ENCODE measurements at places on chromosomes 1 and 21.

DNA sequence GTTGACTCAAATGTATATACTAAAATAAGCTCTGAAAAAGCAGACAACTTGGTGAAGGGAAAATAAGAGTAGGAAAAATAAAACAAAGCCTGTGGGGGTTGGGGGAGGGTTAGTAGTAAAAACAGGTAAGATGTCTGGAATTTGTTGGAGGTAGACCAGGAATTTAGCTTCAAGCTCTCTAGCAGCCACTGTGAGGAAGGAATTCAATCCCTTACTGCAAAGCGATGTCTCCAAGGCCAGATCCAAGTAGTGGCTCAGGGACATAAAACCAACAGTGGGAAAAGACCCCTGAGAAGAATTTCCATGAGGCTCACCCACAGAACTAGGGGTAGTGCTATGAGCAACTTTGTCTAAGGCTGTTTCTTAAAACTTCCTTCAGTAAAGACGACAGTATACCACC lies 7.8 kb downstream of the ANGPTL7 start:
- no peak for DNase-seq

GRCh38 chr1:227786673-227787512 lies 28.6 kb upstream of the PRSS38 start:
- no peak for DNase-seq

DNA sequence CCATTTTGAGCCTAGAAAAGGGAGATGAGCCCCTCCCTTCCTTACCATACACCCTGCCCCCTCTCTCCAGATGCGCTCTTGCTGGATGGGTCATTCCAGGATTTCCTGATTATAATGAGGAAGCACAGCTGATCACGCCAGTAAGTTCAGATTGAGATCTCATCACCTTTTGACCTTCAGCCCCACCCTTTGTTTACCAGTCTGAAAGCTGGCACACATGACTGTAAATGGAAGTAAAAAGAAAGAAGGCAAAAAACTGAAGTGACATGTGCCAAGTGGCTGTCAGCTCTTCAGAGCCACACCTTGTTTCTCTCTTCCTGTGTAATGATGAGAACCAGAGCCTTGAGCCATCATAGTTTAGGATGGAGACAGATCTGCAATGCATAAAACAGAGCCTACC lies 27.9 kb downstream of the S1PR1 start:
- peak; percentile 30 for DNase-seq

- DNase-seq, result no peak
Measured at GRCh38 chr1:34884536-34884935, 25.0 kb upstream of the SMIM12 start.

GRCh38 chr1:231969076-231969475 lies 342.5 kb downstream of the DISC1 start:
- DNase-seq, result no peak

- DNase-seq, result no peak
Measured at GRCh38 chr1:205211839-205212536, 486 bp upstream of the DSTYK start.

DNA sequence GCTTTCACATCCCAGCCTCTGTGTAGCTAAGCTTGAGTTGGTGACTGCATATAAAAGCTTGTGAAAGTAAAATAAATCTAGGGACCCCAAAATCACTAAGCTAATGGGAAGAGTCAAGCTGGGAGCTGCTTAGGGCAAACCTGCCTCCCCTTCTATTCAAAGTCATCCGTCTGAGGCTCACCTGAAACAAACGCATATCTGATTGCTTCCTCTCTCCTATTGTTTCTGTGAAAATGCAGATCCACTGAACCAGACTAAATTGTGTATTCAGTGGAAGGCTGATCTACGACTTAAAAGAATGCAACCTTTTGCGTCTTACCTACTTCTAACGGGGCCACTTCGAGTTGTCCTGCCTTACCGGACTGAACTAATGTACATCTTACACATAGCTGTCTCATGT lies 70.3 kb downstream of the LTN1 start:
- no peak for DNase-seq

DNA sequence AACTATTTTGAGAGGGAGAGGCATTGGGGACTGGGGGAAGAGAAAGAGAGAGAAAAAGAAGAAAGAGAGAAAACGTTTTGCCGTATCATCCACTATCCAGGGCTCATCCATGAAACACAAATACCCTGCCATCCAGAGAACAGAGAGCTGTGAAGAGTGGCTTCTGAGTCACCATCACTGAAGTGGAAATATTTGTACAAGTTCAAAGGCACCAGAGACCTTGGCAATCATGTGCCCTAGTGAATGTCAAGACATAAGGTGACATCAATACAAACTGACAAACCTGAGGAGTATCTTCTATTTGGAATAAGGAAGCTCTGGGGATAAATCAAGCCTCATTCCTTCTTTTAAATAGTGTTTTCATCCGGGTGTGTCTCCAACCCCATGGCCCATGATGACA lies 197.2 kb upstream of the PROX1 start:
- DNase-seq, result no peak

DNA sequence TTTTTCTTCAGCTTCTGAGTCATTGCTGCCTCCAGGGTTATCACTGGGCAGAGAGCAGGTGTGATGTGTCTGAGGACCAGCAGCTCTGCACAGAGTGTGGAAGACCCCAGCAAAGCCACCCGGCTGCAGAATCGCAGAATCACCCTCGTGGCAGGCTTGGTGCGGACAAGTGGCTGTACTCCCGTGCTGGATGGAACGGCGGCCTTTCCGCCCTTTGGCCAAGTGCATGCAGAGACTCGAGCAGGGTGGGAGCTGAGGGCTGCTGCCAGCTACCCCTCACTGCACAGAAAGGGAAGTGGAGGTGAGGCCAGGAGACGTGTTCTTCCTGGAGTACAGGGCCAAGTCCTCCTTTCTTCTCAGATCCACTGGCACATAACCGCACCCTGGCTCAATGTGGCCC lies 162.5 kb downstream of the PCBP3 start:
- no peak for DNase-seq

GRCh38 chr1:183736343-183736742 lies 68.6 kb upstream of the RGL1 start:
- DNase-seq, result no peak

DNA sequence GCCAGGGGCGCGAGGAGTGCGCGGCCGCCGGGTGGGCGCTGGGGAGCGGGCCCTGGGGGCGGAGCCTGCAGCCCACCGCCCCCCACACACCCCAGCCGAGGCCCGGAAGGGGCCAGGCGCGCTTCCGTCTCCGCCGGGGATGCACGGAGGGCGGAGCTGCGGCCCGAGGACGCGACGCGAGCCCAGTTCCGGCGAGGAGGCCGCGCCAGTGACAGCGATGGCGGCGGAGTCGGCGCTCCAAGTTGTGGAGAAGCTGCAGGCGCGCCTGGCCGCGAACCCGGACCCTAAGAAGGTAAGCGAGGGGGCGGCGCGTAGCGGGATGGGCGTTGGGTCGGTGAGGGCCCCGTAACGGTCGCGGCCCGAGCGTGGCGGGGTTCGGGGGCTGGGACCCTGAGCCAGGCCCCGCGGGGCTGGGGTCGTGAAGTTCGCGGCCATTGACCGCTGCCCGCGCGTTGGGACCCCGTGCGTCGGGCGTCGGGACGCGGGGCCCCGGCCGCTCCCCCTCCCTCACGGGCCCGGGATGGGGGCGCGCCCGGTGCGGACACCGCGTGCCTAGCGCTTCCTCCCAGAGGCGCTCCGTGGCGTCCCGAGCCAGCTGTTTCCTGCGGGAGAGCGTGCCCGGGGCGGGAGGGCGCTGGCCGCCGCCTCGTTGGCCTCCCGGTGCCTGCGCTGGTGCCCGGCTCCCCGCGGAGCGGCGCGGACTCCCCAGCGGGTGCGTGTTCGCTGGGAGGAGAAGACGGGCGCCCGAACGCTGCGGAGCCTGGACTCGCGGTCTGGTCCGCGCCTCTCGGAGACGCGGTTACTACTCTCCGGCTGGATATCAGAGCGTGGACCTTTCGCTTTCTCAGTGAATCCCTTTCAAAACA lies at the start of gene ELOA:
Gene ELOA, plus strand, starts transcription at position 185 of the 866 bp plus-strand sequence. Its CDS starts 33 bp downstream, at position 218.
- peak; percentile 71 for DNase-seq

DNA sequence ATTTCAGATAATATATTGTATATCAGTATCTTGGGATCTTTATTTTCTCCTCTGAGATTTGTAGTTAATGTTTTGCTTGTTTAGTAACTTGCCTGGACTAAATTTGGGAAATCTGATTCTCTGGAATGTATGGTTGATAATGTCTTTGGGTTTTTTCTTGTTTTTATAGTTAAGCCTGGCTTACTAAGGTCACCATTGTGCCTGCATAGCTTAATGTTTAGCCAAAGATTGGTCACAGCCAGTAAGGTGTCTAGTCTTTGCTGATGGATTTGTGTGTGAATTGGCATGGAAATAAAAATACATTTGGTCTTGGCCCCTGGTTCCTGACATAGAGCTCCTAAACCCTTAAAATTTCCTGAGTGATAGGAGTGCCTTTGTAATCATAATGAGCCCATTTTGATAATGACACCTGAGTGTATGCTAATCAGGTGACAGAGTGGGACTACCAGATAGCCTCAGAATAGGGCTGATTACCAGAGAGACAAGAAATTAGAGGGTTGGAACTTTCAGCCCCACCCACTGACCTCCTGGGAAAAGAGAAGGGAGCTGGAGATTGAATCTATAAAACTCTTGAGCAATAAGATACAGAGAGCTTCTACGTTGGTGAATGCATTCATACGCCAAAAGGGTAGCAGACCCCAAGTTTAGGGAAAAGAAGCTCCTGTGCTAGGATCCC lies 47.9 kb upstream of the NUF2 start:
- no peak for DNase-seq

DNA sequence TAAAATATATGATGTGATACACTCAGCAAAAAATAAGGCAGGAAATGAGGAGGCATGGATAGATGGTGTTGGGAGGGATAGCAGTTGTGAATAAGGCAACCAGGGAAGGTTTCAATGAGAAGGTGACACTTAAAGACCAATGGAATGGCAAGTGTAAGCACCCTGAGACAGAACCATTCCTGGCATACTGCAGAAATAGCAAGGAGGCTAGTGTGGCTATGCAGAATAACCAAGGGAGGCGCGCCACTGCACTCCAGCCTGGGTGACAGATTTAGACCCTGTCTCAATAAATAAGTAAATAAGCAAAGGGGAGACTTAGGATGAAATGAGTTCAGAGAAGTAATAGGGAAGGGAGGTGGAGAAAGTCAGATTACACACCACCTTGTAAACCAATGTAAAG lies 113.9 kb downstream of the TOMM20 start:
- no peak for DNase-seq

GRCh38 chr1:148290881-148291280 lies 138.8 kb upstream of the NBPF11 start:
- DNase-seq, result no peak

GRCh38 chr1:198657550-198658064 lies 18.8 kb downstream of the PTPRC start:
- no peak for DNase-seq

DNA sequence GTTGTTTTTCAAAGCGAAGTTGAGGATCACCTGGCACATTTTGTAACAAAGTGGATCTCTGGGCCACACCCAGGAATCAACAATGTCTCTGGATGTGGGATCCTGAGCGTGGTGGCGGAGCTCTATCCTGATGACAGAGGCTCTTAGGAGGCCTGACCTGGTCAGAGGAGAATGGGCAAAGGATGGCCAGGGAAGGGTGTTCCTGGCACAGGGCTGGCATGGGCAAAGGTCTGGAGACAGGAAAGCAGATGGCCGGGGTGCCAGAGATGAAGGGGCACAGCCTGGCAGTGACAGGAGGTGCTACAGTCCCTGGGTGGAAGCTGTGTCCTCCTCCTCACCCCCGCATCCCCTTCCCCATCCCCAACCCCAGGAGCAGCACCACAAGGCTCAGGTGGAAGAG lies 20.0 kb upstream of the MFN2 start:
- DNase-seq, result no peak

DNA sequence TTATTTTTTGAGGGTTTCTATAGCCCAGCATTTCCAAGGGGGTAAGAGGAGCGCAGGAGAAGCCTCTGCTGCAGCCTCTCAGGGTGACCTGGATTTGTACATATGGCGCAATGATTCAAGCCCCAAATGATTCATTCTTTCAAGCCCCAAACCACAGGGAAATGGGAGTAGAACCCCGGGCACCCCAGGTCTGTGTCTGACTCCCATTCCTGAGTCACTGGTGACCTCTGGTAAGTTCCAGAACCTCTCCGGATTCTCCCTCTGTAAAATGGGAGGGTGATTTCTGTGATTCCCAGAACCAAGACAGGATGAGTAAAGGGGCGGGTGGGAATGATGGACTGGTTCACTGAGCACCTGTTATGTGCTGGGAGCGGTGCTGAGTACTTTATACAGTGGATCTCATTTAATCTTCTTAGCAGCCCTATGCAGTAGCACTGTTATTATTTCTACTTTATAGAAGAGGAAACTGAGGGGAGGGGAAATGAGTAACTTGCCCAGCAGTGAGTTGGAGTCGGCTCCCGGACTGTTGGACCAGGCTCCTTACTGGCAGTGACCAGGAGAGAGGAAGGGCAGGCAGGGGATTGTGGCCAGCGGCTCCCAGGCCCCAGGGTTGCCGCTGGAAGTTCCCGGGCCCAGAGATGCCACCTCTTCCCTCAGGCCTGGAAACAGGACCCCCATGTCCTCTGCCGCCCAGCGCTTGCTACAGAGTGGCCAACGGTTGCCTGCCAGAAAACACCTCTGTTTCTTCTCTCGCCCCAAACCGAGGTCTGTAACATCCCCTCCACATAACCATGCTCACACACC lies 20.3 kb upstream of the SLC26A9 start:
- no peak for DNase-seq

GRCh38 chr1:234435620-234436019 lies 43.4 kb downstream of the TARBP1 start:
- peak; percentile 4 for DNase-seq

GRCh38 chr1:101178688-101179491 lies 57.9 kb upstream of the S1PR1 start:
- DNase-seq, result no peak

GRCh38 chr1:59070610-59071009 lies 226.3 kb upstream of the FGGY start:
- no peak for DNase-seq

DNA sequence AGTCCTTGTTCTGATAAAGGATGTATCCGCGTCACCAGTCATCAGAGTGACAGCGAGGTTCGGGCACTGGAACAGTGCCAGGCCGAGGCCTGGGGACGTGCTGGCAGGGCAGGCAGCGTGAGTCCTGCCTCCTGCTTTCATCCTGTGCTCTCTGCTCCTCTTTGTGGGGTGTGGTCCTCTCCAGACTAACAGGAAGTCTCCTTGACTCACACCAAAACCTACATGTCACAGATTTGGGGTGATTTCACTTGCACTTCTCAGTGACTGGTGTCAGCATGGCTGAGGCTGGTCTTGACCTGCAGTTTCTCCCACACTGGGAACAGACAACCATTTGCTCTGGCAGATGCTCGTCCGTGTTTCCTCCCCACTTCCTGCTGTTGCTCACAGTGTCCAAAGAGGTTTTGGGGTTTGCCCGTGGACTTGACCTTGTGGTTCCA lies 8.8 kb upstream of the NLRP3 start:
- DNase-seq, result no peak

DNA sequence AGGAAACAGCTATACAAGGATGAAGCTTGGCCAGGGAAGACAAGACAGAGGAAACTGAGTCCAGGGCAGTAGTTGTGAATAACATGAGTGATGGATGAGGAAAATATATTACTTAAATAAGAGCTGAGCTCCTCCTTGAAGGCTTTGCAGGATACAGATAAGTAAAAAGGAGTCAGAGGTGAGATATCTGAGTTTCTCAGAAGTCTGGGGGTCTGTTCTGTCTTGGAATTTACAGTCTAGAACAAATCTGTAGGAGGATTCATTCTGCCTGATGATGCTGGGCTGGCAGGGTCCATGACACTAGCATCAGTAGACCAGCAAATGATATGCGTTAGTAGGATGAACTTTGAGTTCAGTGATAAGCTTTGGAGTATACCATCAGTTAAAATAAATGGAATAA lies 266.1 kb upstream of the POGK start:
- no peak for DNase-seq

Data from cardiac muscle cell (in vitro differentiated cells and primary cell).